ENCODE measurements at places on chromosomes 12 and 14.

DNA sequence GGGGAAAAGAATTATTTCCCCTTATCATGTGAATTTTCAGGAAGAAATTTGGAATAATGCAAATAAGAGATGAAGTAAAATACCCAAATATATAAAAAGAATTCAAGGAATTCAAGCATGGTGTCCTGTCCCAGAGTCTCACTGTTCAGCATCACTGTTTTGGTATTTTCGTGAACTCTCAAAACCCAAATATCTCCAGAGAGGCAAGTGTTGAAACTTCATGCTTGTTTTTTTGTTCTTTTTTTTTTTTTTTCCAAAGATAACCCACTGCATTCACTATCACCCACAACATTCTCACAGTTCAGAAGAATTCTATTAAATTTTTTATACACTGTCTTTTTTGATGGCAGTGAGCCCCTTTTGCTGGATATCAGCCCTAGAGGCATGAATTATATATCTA, 354.9 kb downstream of the DIO2 start:
- no peak for DNase-seq

GRCh38 chr12:69068448-69068847, 135.5 kb upstream of the CPM start:
- DNase-seq, result no peak

DNA sequence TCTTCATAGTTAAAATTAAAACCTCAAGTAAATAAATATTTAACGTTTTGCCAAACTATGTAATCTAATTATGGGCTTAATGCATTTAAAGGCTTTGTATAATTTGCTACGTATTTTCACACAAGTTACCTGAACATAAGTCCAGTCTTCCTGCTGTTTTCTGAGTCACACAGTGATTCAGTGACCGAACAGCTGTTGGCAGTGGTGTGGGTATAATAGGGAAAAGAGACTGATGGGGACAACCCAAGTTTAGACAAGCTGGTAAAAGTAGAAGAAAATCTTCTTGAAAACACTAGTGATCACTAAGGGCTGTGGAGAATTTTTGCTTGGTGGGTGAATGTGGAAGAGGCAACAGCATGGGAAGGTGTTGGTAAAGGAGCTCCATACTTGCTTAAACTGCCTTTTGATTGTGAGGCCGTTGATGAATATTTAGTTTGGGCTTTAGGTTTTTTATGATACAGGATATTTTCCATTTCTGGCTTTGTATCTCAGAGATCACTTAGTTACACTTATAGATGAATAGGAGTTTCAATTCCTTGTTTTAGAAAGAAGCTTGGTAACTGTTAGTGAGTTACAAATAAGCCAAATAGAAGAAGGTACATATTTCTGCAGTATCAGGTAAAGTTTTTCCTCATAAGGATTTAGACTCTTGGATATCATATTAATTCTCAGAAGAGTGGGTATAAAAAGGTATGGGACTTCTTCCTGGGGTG, 23.9 kb downstream of the LRRK2 start:
- no peak for DNase-seq

GRCh38 chr14:69880893-69881292, 1.7 kb downstream of the SMOC1 start:
- no peak for DNase-seq

GRCh38 chr12:3152892-3153291, 75.7 kb downstream of the TSPAN9 start:
- no peak for DNase-seq

DNA sequence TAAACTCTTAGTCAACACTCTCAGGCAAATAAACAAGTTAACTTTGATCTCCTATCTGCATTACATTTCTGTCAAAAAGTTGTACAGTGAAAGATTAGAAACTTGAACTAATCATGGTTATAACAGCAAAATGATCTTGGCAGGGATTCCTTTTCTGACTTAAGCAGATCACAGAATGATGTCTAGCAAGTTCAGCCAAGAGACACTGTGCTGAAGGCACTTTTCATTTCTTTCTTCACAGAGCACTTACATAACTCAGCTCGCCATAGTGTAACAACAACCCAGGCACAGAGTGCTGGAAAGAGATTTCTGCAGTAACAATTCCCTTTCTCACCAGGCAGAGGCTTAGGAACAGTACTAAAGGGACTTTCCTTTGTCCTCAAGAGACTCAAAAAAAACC, 19.6 kb upstream of the CSRP2 start:
- DNase-seq, result no peak

DNA sequence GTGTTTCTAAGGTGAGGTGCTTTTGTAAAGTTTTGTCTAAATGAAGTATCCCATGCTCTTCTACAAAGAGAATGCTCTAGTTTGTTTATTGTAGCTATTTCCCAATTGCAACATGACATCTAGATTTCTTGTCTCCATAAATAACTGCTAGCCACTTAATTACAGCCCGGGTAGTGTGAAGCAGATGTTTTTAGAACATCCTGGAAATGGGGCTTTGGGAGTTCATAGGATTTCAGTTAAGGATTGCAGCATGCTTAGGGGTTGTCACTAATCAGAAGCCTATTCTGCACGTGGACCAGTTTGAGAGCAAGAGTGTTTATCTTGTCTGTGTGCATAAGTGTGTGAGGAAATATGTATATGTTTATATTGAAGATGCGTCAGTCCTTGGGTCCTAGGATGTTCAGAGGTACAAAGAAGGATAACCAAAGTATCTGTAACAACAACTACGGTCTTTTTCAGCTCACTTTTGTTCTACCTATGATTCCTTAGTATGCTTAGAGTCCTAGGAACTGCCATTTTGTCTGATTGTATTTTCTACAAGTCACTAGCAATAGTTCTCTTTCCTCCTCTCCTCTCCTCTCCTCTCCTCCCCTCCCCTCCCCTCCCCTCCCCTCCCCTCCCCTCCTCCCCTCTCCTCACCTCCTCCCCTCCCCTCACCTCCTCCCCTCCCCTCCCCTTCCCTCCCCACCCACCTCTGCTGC, 135.3 kb downstream of the ACSS3 start:
- no peak for DNase-seq

DNA sequence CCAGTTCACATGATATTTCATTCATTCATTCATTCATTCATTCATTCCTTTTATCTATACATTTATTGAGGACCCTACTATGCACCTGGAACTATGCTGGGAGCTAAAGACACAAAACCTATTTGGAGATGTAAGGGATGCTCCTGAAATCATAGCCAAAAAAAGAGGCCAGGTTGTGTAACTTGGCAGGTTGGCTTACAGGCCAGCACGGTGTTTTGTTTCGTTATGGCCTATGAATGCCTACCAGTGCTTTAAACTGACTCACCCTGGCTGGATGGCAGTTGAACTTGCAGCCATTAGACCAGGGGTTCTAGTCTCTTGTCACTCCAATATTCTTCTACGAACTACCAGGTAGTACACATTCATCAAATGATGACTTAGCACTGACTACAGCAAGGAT, 15.7 kb downstream of the MAP3K9 start:
- no peak for DNase-seq

DNA sequence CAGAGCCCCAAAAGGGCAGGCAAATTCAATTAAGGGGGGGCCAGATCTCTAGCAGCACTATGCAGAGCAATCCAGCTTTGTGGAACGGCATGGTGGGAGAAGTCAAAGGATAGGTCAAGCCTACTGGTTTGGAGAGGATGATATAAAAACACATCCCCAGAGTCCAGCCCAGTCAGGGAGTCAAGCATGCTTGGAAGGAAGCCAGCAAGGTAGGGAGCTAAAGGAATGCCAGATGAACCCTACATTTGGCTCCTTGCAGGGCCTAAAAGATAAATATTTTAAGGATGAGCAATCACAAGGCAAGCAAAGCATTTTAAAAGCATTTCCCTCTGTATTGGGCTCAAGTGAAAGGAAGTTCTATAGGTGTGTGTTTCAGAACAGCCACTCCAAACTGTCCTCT, 21.4 kb downstream of the KCTD10 start:
- DNase-seq, result no peak

DNA sequence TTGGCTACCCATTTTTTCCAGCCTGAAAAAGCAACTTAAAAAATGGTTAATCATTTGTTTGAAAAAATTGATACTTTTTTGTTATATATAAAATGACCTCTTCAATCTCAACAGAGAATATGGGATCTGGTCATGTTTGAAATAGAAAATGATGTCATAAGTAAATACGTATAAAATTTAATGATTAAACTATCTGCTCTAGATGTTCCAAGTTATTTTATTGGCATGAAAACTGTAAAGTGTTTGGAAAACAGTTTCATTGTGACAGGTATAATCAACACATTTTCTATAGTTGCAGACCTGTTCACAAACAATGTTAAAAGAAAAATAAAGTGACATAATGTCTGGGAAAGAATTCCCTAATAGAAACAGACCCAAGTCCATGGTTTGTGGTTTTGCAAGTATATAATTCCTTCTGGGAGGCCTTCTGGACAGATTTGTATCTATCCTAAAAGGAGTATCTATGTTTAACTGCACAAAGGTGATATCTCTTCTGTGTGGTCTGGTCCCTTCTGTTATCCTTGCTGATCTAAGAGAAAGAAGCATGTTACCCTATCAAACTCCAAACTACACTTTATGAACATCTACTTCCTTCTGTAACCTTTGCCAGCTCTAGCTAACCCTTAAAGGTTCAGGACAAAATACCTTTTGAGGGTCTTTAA, 39.5 kb upstream of the LRIG3 start:
- no peak for DNase-seq

DNA sequence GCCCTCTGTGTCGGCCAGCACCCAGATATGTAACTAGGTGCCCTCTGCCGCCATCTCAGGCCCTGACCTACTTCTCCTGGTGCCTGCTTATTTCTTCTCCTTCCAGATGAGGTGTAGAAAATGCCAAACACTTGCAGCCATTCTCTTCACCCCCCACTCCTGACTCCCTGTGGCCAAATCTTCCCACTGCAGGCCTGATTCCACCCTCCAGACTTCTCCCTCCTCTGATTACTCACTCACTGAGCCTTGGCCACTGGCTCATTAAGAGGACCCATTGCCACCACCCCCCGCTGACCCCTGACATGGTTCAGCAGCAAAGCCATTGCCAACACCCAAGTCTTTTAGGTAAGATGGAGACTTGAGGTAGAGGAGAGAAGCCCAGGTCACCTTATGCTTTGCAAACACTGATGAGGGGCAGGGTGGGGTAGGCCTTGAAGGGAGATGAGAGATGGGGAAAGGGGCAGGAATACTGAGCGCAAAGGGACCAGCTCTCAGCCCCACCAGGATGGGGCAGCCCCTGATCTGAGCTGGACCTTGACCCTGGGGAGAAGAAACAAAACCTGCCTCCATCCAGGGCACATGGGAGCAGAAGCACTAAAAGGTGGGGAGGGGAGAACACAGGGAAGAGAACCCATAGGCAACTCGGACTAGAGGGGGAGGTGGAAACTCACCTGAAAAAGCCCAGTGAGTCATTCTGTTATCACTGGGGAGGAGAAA, 25.1 kb upstream of the ANO2 start:
- no peak for DNase-seq

GRCh38 chr14:68337279-68337678, 455.6 kb downstream of the ZFP36L1 start:
- no peak for DNase-seq

DNA sequence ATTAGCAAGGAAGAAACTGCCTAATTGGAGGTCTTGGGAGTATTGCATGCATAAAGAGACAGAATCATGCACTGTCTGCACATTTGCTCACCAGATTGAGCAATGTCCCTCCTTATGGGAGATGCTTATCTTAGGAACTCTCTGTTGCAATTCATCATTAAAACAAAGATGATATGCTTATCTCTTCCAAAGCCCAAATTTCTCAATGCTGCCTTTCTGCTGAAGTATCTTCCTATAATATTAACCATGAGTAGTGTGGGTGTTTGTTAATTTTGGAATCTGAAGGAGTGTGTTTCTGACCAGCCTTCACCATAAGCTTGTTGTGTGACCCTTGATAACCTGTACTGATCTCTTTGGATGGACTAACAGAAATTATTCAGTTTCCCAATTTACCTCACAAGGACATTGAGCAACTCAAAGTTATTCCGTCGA, 1257.6 kb upstream of the FLRT2 start:
- DNase-seq, result no peak

- DNase-seq, result no peak
Observed at GRCh38 chr14:52089218-52089617, 20.4 kb upstream of the NID2 start.

DNA sequence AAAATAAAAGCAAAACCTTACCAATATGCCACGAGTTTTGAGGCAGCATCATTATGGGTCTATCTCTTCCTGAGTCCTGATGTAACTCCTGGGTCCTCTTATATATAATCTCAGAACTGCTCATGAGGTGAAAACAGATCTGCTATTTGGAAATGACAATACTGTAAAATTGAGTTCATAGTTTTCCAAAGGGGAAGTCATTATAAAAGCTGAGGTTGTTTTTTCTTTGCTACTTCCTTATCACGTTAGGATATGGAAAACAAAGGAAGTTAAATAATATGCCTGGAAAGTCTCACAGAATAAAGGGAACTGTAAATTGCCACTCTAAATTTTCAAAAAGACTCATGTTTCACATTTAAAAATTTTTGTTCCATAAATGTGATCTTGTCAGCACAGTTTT, at the start of gene CD163L1:
Gene CD163L1 (minus strand): TSS at position 78 of the 400 bp plus-strand sequence. CDS start 26 bp downstream, at position 52.
- no peak for DNase-seq

DNA sequence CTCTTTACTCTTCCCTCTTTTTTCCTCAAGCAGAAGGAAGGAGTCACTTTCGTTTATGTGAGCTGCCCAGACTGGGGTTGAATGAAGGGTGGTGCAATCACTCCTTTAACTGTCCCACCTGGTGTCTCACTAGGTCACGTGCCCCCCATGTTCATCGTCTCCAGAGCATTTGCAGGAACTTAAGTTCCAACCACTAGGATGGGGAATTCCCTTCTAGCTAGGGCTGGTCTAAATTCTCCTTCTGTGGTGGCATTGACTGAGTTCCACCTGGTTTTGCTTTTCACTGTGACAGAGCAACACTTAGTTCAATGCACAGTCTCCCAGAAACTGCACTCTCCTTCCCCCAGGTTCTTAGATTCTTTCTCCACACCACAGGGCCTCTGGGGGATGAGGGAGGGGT, 9.5 kb downstream of the FANCM start:
- no peak for DNase-seq

GRCh38 chr14:74425525-74426201, 347 bp downstream of the SYNDIG1L start:
- peak; percentile 31 for DNase-seq

DNA sequence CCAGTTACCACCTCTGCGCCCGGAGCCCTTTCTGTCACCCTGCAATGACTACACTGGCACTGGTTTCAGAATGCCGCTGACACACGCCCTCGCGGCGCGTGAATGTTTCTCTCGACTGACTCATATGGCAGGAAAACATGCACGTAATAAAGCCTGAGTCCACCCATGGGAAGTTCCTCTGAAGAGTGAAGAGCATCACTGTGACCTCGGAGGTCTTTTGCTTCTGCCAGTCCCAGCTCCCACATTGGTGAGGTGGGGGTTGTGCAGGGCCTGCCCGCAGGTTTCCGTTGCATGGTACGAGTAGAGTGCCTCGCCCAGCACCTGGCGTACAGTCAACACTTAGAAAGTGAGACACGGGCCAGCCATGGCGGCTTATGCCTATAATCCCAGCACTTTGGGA, 11.1 kb upstream of the SLC6A12 start:
- no peak for DNase-seq

GRCh38 chr12:25585021-25585523, 32.0 kb upstream of the LMNTD1 start:
- no peak for DNase-seq
